ENCODE measurements at places on chromosomes 12 and 14.
A peak's percentile ranks its signal among the peaks of the same experiment; 100 is the strongest.

DNA sequence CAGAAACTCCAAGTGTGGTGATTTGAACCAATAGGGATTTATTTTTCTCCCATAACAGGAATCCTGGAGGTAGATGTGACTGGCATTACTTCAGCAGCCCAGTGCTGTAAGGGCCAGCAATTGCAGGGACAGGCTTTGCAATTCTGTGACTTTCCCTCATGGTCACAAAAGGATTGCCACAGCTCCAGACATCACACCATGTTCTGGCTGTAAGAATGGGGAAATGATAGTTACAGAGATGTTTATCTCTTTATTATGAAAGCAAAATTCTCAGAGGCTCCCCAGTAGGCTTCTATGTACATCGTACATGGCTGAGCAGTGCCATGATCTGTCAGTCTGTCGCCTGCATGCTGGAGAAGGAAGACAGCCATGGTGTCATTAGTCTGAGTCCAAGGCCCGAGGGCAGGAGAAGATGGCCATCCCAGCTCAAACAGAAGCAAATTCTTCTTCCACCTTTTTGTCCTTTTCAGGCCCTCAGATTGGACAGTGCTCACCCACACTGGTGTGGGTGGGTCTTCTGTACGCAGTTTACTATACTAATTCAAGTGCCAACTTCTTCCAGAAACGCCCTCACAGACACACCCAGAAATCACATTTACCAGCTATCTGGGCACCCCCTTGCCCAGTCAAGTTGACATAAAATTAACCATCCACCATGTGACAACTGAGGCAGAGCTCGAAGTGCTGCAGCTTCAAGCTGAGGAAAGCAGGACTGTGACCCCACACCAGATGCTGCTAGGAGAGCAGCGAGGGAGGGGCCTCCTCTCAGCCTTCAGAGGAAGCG, 17.2 kb downstream of the ZBTB42 start:
- no peak for ATAC-seq

DNA sequence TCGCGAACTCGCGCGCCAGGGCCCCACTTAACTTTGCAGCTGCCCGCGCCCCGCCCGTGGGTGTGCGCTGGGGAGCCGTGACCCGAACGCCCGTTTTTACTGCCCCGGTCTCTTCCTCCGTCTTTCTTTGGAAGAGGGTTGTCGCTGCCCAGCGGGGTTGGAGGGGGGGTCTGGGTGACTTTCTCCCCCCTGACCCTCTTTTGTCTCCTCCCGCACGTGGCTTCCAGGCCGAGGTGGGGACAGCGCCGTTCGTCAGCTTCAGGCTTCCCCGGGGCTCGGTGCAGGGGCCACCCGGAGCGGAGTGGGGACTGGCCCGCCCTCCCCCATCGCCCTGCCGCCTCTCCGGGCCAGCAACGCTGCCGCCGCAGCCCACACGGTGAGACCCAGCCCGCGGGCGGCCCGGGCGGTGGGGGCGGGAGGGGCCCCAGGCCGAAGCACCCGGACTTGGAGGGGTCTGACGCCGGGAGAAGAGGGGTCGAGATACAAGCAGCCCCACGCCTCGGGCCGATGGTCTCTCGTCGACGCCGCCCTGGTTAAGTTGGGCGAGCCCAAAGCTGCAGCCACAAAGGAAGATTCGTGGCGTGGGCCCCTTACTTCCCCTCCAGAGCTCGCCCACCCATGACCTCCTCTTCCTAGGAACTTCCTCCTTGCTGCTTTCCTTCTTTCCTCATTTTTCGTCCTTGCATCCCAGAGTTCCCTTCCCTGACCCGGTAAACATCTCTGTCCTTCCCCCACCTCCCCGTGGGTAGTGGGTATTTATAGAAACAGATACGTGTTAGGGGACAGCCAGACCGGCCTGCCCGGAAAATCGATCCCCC, 1.2 kb downstream of the DYRK2 start:
- ATAC-seq = peak; percentile 25

- ATAC-seq = no peak
Measured at GRCh38 chr14:104770851-104771272, 17.9 kb downstream of the SIVA1 start.

- ATAC-seq = peak; percentile 63
Measured at GRCh38 chr14:98101323-98101722, 1170.7 kb downstream of the BCL11B start.

DNA sequence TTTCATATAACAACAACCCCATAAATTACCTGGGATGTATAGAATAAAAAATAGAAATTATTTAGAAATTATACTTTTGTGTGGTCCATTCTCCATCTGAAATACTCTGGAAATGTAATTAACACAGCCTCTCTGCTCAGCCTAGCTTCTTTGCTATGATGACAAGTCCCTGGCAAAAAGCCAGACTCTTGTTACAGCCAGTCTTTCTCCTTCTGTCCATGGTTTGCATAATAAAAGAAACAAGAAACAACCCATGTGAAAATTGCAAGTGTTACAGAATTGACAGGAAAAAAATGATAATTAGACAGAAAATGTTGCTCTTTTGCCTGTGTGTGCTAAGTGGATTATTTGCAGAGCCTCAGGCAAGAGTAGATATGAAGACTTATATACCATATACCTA, 61.3 kb downstream of the C12orf50 start:
- ATAC-seq = no peak

GRCh38 chr12:45260104-45260815, 44.4 kb downstream of the ANO6 start:
- no peak for ATAC-seq

DNA sequence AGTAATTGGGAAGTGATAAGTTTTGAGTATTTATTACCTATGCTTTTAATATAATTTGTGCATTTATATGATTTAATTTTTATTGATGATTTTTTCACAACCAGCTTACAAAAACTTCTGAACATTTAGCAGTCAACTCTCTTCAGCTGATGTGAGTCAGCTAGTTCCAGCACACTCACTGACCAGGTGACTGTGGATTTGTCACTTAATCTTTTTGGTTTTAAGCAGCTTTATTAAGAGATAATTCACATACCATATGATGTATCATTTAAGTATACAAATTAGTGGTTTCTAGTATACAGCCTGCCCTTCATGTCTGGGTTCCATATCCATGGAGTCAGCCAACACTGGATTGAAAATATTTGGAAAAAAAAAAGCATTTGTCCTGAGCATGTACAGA, 103.5 kb downstream of the SYNE2 start:
- no peak for ATAC-seq

DNA sequence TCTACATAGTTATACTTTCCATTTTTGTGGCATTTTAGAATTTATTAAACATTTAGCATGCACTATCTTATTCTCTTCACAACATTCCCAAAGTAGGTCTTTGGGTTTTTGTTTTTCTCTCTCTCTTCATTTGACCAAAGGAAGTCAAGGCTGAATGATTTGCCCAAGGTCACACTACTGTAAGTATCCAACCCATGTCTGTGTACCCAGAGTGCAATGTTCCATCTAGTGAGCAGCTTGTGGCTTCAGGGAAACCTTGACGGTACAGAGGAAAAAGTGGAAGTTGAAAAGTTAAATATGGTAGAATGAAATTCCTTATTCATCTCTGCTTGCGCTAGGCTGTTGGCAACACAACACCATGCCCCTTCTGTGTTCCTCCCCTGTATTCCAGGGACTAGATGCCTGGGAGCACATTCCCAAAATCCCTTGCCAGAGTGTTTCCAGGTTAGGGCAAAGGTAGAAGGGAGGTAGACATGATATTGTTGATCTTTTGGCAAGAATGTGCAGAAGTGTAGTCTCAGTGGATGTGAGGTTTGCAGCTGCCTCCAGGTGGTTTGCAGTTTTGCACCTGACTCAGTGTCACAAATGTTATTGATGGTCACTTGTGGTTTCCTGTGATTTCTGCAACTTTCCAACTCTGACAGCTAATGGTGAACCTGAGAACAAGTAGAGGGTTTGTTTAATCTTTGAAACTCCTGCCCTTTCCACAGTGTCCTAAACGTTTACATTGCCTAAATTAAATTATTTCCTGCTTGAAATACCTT, 196.7 kb downstream of the RMST start:
- no peak for ATAC-seq

DNA sequence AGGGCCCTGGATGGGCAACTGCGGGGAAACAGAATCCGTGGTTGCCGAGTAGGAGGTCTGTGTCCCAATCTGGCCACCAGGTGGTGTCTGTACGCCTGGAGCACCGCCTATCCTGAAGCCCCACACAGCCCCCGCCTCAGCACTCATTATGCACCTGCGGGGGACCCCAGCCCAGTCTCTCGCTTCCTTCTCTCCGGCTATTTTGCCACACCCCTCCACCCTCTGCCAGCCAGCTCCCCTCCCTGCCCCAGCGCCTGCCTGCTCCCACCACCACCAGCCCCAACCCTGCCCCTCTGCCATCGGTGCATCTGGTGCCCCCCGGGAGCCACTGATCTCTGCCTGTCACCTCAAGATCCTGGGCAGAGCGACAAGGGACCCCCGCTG, 2.2 kb upstream of the NXPH4 start:
- ATAC-seq = peak; percentile 53

GRCh38 chr14:66485029-66485428, 1.1 kb upstream of the CCDC196 start:
- ATAC-seq = no peak

DNA sequence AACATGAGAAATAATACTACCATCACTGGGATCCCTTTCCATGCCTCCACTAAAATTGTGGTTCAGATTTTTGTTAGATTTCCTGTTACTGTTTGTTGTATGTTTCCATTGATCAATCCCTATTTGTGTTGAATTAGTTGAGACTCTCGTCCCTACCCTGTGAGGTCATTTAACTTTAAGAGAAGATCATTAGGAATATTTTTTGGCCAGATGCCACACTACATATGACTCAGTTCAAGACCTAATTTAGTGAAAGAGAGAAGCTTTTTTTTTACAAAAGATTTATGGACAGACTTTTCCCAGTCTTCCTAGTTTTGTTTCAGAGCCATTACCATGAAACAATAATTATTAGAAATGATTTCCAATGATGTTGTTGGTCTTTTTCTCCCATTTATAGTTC, 35.5 kb downstream of the CPSF6 start:
- no peak for ATAC-seq

GRCh38 chr12:96274331-96274730, 80.2 kb downstream of the ELK3 start:
- ATAC-seq = peak; percentile 62

DNA sequence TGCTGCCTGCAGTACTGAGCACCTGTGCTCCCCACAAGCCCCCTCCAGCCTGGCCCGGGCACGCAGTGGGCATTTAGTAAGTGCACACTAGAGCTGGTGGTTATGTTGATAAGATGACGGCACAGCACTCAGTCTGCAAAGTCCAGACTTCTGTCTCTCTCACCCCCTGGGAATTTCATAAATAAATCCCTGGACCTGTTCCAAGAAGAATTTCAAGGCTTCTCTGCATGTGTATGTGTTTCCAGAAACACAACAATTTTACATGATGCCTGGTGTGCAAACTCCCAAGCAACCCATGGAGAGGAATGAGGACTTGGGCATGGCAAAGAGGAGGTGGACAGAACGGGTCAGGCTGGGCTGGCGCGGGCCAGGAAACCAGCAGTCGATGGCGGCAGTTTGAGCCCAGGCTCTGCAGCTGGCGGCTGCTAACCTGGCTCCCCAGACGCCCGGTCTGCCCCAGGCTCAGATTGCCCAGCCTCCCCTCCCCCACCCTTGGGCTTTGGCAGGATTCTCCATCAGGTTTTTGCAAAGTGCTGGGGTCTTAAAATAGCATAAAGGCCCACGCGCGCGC, 10.4 kb upstream of the ACVR1B start:
- ATAC-seq = no peak

DNA sequence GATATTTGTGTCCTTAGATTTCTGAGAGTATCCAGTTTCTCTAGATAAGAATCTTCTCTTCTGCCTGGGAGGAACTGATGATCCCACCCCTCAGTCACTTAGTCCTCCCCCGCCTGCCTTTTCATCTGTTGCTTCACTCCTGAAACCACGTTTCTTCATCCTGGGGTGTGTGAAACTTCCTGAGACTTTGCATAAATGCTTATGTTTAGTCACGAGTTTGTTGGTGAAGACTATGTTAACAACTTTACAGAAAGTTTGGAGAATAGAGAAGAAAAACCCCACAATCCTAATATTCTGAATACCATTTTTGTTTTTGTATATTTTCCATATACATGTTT, 33.2 kb downstream of the MARK3 start:
- no peak for ATAC-seq

DNA sequence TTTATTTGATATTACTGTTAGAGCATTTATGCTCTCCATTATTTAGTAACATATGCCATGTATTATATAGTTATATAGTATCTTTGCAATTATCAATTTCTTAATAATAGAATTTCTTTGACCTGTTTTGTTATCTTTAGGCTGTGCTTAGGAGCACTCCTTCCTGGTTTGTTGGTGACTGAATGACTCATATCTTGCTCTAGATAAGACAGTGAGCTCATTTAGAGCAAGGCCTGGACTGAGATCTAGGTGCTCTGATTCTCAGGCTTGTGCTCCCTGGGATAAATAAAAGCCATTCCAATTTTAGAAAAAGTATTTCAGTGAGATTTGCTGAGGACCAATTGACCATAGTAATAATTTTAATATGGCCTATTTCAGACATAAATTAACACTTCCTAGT, 951.2 kb downstream of the FLRT2 start:
- ATAC-seq = no peak

All from activated CD4-positive, CD25-positive, alpha-beta regulatory T cell treated with anti-CD3 and anti-CD28 coated beads, Interleukin-2, amount 50 U/mL, for 24 hours (primary cell).